ENCODE measurements at places on chromosomes 7 and 10.

DNA sequence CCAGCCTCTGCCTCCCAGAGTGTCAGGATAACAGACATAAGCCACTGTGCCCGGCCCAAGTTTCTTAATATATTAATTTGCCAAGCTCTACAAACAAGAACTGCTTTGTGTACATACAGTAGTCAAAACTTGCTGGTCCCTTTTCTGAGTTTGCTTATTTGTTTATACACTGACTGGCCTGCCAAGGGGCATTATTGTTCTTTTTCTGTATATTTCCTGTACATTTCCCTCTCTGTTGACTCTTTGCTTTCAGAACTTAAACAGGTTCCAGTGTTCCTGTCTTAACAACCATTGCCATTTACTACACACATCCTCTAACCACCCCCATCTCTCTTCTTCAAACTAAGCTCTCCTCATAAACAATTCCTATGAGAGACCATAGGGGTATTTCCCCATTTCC is 61.5 kb upstream of the RPA3 start:
- DNase-seq: no peak

GRCh38 chr10:132265890-132266496 is 41.8 kb downstream of the STK32C start:
- no peak for DNase-seq

DNA sequence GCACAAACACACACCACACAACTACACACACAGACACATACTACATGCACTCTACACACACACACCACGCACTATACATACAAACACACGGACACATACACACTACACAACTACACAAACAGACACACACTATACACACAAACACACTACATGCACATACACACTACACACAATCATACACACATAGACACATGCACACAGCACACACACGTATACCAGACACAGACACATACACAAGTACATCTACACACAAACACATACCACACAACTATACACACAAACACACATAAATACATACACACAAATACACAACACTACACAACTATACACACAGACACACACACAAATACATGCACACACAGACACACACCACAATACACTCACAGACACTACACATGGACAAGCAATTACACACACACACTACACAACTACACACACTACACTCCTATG is 4.6 kb downstream of the GPR15LG start:
- no peak for DNase-seq

DNA sequence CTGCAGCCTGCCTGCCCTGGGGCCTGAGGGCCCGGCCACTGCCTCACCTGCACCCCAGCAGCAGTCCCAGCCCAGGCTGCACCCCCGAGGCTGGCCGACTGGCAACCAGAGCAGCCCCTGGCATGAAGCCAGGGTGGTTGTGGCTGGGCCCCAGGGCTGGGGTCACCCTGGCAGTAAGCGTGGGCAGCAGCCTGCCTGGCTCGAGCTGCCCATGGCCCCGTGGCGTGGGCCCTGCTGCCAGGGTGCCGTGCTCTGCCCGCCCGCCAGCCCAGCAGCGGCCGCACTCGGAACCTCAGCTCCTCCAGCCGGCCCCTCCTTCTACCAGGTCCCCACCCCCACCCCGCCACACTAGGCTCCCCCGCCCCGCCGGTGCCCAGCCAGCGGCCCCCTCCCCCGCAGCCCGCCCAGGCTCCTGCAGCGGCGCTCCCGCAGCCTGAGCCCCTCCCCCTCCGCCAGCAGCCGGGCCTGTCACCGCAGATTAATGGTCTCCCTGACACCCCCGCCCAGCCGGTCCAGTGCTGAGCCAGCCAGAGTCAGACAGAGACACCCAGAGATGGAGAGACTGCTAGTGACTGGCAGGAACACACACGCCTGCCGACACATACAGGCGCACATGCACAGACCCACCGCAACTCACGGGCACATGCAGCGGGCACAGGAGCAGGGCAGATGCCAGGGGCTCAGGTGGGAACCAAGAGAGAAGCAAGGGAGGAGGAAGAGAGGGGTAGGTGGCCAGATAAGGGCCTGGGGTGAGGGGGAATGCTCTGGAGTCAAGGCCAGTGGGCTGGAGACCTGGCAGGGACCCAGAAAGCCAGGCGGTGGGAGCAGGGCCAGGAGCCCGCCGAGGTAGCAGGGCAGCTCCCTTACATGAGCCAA is 22.4 kb downstream of the KCNH2 start:
- DNase-seq: no peak

- no peak for DNase-seq
Measured at GRCh38 chr10:49099046-49099445, 16.3 kb downstream of the VSTM4 start.

- no peak for DNase-seq
Measured at GRCh38 chr7:157634401-157635147, 297.8 kb downstream of the DNAJB6 start.

GRCh38 chr10:108184114-108184513 is 1019.6 kb upstream of the SORCS1 start:
- DNase-seq: no peak

DNA sequence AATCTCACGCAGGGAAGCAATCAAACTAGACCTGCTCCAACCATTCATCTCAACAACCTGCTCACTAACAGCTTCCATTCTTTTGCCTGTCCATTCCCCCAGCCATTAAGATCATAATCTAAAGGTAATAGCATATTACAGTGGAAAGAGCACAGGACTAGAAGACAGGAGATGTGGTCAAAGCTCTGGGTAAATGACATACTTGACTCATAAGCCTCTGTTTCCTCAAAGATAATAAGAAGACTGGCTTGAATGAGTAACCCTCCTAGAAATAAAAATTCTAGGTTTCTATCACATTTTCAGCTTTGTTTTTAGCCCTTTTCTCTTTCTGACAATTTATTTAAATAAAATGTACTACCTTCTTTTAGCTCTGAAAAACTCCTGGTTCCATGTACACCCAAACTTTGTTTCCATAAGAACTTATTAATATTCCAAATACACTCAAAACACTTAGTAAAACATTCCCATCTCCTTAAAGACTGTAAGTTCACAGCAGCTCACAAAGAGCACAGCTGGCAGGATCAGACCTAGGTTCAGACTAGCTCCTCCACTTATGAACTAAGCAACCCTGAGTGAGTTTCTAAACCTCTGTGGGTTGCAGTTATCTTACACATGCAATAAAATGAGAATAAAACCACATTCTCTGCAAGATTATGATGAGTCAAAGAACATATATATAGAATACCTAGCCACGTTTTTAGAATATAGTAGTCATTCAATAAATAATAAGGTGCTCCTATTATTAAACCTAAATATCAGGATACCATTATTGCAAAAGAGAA is 11.6 kb downstream of the FAM204A start:
- DNase-seq: no peak

Measured in stimulated activated CD8-positive, alpha-beta memory T cell treated with anti-CD3 and anti-CD28 coated beads, Interleukin-4, amount 100 ng/mL, for 4 hours (primary cell).